ENCODE measurements at places on chromosomes 2 and 18.
A peak's percentile ranks its signal among the peaks of the same experiment; 100 is the strongest.

GRCh38 chr2:138928374-138929021 lies 148.3 kb upstream of the NXPH2 start:
- DNase-seq: no peak

GRCh38 chr18:61851940-61852451 lies 40.8 kb downstream of the RNF152 start:
- DNase-seq: no peak

DNA sequence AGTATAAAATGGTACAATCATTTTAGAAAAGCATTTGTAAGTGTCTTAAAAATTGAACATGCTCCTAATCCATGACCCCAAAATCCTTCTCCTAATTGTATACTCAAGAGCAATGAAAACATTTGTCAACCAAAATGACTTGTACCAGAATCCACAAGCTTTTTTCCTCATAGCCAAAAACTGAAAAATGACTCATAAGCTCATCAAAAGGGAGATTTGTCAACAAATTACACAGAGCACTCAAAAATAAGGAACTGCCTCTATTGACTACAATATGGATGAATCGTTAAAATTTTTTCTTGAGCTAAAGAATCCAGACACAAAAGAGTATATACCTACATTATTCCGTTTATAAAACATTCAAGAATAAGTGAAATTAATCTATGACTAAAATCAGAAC lies 544.8 kb downstream of the ARHGAP15 start:
- no peak for DNase-seq

- DNase-seq: no peak
Measured at GRCh38 chr2:109411640-109412325, 202.0 kb downstream of the SEPTIN10 start.

- DNase-seq: no peak
Measured at GRCh38 chr2:73979021-73979420, 5.7 kb upstream of the TET3 start.

DNA sequence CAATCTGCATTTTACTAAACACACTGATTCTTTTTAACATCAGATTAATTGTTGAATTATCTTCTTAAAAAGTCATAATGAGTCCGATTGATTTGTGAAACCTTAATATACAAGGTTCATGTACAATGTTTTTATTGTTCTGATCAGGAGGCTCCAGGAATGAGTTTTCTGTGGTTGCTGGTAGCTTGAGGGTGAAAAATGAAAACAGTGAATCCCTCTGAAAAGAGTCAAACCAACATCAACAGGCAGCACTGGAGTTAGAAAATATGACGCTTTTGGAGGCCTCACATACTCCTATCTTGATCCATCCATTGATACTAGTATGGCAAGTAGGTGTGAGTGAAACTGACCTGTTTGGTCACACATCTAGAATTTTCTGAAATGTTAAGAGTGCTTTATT lies 216.3 kb upstream of the ETAA1 start:
- no peak for DNase-seq

- DNase-seq: peak; percentile 76
Measured at GRCh38 chr18:51133580-51134160, 63.8 kb downstream of the MEX3C start.

DNA sequence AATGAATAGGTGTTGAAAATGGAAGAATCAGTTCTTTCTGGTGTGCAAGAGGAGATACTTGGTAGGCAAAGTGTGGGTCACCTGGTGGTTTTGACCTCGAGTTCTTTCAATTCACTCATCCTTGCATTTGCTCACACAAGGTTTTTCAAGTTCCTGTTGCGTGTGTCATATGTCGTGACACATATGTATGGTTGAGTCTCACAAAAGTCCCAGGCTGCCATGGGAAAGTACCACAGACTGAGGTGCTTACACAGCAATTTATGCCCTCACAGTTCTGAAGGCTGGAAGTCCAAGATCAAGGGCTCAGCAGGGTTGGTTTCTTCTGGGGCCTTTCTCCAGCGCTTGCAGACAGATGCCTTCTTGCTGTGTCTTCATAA lies 64.4 kb downstream of the NCK2 start:
- no peak for DNase-seq

DNA sequence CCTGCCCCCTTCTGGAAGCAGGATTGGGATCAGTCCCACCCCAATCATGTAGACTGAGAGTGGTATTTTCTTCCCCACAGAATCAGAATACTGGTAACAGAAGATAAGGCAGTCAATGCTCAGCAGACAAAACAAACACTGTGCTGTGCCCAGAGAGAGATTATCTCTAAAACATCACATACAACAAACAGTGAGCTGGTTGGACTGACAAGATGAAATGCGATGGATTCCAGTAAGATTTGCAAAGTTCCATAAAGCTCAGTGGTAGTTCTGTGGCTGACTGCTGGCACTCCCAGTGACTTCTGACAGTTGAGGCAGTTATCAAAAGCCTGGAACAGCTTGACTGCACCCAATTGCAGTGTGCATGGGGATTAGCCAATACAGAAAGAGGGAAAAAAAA lies 311.5 kb upstream of the MGAT5 start:
- no peak for DNase-seq

DNA sequence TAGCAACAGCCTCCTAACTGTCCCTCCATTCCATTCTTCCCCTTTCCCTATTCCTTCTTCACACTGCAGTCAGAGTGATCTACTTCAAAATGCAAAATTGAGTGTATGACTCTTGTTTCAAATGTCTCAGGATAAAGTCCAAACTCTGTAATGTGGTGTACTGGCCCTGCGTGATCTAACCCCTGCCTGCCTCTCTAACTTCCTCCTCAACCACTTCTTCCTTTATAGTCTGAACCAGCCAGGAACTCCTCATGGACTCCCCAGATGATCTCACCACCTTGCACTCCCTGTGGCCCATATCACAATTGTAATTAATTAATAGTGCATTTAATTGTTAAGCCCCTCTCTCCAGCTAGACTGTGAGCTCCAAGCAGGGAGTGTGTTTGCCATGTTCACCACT lies 3.1 kb upstream of the B3GNT2 start:
- DNase-seq: no peak

- DNase-seq: peak; percentile 21
Measured at GRCh38 chr18:79047556-79048244, 21.5 kb upstream of the ATP9B start.

DNA sequence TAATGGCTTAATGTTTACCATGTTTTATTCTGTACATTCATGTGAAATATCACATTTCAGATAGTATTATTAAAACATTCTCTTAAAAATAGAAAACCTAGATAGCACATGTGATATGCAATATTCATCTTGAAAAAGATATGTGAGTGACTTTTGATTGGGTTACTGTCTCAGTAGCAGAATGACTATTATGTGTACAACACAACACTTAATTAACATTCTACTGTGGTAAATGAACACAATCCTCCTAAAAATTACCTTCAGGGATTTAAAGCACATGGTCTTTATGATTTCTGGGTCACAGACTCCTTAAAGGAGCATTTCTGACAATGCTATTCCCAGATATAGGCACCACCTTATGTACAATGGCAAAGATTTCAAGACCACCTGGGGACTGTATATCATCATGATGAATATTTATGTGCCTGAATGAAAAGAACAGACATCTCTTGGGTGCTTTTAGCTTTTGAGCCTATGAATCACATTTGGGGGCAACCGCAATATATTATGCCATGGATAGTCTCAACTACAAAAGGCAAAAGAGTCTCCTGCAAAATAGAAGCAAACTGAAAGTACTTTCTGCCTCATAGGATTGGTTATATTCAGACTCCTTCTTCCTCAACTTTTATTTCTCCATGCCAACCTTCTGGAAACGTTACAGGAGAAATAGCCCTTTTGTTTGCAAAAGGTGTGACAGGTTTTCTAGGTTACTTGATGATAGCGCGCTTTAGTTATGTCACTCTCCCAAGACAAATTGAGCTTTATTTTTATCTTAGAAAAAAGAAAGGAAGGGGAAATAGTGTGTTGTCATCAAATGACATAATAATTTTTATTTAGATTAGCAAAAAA lies 259.0 kb downstream of the CALCRL start:
- no peak for DNase-seq

- no peak for DNase-seq
Measured at GRCh38 chr2:128309280-128310093, 9.2 kb downstream of the HS6ST1 start.

DNA sequence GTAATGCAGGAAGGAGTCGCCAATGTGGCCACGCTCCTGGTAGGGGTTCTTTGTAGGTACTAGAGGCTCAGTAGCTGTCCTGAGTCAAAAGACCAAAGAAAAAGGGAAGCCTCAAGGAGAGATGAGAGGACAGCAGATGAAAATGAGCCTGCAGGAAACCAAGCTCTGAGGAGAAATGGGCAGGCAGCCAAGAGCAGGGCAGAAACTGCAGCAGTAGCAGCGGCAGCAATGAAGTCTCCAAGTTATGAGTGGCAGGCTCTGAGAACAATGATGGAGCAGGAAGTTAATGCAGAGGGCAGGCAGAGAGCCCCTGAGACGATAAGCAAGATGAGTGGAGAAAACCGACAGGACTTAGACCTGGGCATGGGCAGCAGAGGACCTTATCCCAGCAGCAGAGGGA lies 48.2 kb upstream of the TMEM200C start:
- no peak for DNase-seq

DNA sequence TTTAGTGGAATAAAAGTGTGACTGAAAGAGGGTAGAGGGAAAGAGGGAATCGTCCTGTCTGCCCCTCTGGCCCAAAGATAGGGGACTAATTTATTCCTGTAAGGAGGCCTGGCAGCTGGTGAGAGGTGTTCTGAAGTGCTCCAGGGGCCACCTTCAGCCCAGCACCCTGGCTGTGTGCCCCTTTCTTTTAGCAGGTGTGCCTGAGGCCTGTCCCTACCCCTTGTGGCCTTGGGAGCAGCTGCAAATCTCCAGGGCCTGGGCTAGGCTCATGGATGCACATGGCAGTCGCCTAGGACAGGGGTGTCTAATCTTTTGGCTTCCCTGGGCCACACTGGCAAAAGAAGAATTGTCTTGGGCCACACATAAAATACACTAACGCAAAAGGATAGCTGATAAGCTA lies 37.3 kb downstream of the FHOD3 start:
- no peak for DNase-seq

DNA sequence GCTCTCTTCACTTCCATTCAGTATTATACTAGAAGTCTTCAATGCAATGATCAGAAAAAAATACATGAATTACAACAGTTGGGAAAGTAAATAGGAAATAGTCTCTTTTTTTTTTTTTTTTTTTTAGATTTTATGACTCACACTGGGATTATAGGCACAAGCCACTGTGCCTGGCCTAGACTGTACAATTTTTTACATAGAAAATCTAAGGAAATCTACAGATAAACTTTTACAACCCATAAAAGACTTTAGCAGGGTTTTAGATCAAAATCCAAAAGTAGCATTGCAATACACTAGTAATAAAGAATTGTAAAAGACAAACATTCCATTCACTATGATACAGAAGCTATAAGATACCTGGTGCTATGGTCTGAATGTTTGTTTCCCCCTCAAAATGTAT lies 39.0 kb downstream of the CFAP221 start:
- no peak for DNase-seq

DNA sequence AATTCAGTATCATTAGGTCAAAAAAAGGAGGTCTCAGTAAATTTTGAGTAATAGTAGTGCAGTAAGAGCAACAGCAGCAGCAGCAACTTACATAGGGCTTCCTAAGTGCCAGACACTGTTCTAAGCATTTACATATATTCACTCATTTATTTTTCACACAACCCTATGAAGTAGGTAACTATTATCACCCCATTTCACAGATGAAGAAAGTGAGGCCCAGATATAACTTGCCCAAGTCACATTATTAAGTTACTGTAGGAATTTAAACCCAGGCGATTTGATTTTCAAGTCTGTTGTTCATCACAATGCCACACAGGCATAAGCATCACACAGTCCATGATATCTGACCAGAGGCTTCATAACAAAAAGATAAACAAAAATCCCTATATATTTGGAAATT lies 90.2 kb upstream of the DTNB start:
- DNase-seq: no peak

DNA sequence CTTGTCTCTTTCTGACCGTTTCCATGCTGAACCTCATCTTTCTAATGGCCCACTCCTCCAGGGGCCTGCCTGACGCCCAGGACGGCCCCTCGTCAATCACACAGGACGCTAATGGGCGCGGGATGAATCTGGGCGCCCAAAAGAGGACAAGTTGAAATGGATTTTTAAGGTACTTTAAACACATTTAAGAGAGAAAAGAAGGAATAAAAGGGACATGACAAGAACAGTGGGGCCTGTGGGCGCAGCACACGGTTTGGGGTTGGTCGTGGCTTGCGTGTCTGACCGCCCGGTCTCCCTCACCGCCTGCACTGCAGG lies 607 bp upstream of the UBE2F start:
- DNase-seq: no peak

DNA sequence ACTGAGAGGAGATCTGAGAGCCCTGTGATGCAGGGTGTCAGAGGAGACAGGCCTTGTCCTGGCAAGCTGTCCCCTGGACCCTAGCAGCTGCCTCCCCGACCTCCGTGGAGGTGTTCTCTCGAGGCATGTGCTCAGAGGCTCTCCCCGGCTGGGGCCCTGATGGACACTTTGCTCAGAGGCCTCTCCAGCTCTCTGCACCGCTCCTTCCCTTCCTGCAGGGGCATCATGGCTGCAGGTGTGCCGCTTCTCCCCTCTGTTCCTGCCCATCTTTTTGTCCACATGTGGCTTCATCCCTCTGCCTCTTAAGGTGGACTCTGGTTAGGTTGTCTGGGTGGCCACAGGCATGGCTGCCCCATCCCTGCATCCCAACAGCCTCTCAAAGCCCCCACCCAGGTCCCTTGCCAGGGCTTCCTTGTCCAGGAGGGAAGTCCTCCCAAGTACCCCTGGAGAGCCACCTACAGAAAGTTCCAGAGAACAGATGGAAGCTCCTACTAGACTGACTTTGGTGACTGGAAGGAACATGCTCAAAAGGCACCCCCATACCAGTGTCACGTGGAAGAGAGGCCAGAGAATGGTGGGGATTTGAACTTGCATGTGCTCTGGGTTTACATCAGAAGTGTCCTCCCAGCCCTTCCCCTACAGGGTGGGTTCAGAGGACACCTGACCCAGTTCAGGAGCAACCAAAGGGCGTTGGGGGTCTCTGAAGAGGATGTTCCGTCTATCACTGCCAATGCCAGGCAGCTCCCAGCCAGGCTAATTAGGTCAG lies 120.4 kb downstream of the KLHL29 start:
- no peak for DNase-seq

DNA sequence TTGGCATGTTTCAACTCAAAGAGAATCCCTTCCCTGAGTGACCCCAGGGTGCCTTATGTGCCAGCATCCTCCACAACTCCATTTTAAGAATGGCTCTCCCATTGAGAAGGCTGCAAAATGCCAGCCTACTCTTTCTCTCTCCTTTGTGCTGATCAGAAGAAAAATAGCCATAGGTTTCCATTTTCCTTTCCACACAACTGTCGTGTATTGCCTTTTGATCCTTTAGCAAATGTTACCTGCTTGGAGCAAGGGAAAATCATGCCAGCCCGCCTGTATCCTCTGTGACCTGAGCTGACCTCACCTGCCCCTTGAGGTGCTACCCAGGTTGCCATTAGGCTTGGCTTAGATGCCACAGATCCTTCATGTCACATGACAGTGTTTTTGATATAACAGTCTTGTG lies 38.8 kb downstream of the DPYSL5 start:
- DNase-seq: no peak
